Activated CD4-positive, alpha-beta memory T cell treated with anti-CD3 and anti-CD28 coated beads for 36 hours (primary cell): ENCODE measurements at places on chromosomes 16 and 17. TPM values are rescaled to one million over a fixed set of nuclear protein-coding genes. Genes with fewer than 3 reads are reported as not detected.
A peak's percentile ranks its signal among the peaks of the same experiment; 100 is the strongest.

GRCh38 chr17:68431661-68432071 lies 25.6 kb downstream of the WIPI1 start:
- no peak overlapping the region for H3K4me3 ChIP-seq
- H3K27me3 ChIP-seq: no peaks in the 10 kb centered on the region
- H3K36me3 ChIP-seq: peaks cover 13% of the 10 kb centered on the region
- DNase-seq: peak; percentile 61
- peaks cover 20% of the 10 kb centered on the region for H3K4me1 ChIP-seq

- H3K4me3 ChIP-seq: no peak overlapping the region
- no peaks in the 10 kb centered on the region for H3K27me3 ChIP-seq
- no peak overlapping the region for H3K27ac ChIP-seq
- no peaks in the 10 kb centered on the region for H3K36me3 ChIP-seq
- DNase-seq: no peak
Observed at GRCh38 chr16:66014221-66014620, 352.3 kb upstream of the CDH5 start.

- DNase-seq: no peak
- peaks cover 3% of the 10 kb centered on the region for H3K27me3 ChIP-seq
- no peak overlapping the region for H3K4me3 ChIP-seq
- no peak overlapping the region for H3K27ac ChIP-seq
- no peaks in the 10 kb centered on the region for H3K36me3 ChIP-seq
Observed at GRCh38 chr16:54129810-54130209, 156.8 kb downstream of the IRX3 start.

Gene CEP295NL
- total RNA-seq: not detected

Gene TSPAN10
- total RNA-seq: 0.45 TPM

Gene SPEM1
- total RNA-seq: not detected
